ENCODE measurements at places on chromosomes 13 and 19.

DNA sequence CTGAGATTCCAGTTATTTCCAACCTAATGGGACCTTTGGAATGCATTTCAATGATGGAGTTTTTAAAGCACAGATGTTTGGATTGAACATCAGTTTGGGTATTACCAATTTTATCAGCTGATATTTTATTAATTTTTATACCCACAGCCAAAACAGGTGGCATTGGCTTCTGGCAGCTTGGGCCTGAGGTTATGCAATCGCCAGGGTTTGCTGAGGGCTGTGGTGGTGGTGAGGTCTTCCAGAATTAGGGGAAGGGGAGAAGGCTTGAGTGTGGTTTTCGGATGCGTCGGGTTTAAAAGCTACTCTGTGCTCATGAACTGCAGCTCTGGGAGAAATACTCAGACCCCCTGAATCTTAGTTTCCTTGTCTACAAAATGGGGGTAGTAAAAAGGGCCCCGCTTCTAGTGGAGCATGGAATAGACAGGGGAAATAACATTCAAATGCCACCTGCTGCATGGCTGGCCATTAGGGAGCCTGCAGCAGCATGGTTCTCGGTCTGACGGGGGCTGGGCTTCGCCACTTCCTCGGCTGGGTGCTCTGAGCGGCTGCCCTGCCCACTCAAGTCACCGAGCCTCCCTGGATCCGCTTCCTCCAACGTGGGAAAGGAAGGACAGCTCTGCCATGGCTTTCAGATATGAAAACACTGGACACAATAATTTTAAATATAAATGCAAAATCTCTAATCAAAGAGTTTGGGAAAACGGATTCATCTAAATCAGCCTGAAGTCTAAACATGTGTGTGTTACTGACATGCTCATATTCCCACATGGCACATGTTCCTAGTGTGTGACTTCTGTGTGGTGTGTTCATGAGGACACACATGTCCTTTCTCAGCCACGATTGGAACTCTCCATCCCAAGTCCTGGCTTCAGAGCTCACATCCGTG is 35.2 kb downstream of the ADPRHL1 start:
- DNase-seq, result no peak

DNA sequence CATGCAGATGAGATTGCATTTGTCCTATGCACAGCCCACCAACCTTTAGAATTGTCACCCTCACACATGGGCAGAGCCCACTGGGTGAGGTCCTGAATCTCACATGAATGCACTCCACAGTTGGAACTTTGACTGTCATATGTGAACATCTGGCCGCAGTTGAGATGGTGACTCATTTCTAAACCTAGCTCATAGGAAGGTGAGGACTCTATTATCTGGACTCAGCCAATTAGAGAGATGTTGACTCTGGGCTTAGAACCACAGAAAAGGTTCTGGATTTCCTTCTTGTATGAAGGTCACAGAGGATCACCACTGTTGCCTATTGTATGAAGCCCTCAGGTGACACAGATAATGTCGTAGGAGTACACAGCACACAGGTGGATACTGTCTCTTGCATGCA is 25.6 kb upstream of the ZNF681 start:
- no peak for DNase-seq

GRCh38 chr13:21879263-21879914 is 208.5 kb downstream of the FGF9 start:
- no peak for DNase-seq

DNA sequence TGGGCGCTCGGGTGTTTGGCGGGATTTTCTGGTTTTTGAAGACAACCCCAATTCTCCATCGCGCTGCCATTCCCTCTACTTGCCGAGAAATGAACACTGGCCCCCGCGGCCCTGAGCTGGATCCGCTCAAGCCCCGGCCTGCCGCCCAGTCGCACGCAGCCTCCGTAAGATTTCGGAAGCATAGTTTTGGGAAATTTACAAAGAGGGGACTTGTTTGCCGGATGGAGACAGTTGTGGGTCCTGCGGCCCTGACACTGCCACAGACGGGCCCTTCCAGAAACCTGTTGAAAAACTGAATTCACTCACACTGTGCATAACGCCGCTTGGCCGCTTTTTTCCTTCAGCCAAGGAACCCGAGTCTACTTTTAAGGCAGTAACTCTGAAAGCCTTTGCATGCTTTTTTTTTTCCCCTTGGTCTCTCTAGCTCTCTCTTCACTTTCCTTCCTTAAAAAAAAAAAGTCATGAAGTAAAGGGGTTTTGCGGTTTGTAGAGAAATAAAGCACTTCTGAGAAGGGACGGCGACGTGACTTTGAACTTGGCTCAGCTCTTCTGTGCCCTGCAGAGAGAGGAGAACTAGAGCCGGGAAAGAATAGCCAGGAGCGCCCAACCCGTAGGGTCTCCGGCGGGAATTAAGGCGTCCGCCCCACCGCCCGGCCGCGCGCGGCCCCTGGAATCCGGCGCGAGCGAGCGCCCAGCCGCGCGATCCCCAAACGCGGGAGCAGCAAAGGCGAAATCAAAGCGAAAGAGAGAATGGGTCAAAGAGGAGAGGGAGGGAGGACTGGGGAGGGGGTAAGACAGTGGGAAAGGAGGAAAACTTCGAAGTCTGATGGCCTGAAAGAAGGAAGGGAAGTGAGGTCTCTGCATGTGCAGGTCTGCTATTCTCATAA is 3.4 kb upstream of the ZIC2 start:
- DNase-seq, result no peak

DNA sequence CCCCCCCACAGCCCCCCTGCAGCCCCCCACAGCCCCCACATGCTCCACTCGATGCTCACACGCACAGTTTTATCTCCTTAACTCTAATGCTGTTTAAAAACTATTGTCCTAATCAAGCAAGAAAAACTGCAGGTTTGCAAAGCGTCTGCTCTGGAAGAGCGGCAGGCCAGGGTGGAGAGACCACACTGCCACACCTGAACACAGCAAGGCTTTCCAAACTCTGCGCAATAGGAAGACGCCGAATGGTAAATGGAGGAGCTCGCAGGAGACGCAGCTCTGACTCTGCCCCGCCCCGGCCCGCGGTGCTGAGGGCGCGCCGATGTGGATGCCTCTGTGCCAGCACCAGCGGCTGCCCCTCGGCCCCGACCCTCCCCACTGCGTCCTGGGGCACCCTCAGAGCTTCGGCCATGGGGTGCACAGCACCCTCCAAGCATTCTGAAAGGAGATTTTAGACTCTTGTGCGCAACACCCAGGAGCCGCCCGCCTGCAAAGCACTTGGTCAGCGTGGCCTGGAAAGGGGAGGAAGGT is 32.4 kb downstream of the RASA3 start:
- DNase-seq, result no peak

DNA sequence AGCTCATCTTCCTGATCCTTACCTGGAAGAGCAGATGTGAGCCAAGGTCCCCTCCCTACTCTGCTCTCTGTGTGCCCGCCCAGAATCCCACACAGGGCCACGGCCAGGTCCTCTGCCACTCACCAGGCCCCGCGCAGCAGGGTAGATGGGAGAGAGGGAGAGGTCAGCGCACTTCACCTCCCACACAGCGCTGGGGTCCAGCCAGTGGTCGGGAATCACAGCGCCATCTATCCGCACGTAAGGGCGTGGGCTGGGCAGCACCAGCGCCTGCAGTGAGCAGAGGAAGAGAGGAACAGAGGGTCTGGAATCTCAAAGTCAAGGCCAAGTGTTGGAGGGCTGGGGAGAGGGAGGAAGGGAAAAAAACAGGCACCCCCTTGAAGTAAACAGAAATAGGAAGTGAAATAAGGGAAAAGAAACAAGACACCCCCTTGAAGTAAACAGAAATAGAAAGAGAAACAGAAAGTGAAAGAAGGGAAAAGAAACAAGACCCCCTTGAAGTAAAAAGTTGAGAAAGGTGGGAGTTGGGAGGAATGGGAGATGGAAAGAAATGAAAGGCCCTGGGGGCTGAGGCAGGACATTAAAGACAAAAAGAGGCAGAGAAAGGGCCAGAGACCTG is 7.0 kb upstream of the PLA2G4C start:
- DNase-seq, result no peak

- DNase-seq, result no peak
Observed at GRCh38 chr13:21137696-21138095, 38.7 kb downstream of the SKA3 start.

DNA sequence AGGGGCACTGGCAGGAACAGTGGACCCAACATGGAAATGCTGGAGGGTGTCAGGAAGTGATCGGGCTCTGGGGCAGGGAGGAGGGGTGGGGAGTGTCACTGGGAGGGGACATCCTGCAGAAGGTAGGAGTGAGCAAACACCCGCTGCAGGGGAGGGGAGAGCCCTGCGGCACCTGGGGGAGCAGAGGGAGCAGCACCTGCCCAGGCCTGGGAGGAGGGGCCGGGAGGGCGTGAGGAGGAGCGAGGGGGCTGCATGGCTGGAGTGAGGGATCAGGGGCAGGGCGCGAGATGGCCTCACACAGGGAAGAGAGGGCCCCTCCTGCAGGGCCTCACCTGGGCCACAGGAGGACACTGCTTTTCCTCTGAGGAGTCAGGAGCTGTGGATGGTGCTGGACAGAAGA is 4.1 kb downstream of the KLK2 start:
- no peak for DNase-seq

DNA sequence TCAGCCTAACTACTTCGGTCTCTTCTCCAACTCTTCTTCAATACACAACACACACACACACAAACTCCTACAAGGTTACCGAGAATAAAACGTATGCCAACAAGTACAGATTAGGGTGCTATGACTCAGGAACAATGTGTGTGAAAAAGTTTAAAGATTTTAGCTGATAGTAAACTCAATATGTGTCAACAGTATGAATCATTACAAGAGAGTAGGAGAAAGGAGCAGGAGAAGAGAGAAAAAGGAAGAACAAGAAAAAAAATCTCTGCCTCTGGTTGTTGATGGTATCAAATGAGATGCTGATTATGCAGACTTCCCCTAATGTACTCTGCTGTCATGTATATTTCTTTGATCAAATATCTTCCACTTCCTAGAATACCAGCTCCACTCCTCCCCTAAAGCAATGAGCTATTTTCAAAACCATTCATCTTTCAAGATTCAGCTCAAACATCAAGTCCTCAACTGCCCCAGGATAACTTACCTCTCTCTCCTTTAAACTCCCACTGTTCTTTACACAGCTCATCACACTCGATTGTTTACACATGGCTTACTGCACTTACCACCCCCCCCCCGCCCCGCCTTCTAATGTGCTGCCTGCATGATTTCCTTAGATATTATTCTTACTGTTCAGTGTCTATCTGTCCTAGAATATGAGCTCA is 95.6 kb downstream of the FAM216B start:
- no peak for DNase-seq

DNA sequence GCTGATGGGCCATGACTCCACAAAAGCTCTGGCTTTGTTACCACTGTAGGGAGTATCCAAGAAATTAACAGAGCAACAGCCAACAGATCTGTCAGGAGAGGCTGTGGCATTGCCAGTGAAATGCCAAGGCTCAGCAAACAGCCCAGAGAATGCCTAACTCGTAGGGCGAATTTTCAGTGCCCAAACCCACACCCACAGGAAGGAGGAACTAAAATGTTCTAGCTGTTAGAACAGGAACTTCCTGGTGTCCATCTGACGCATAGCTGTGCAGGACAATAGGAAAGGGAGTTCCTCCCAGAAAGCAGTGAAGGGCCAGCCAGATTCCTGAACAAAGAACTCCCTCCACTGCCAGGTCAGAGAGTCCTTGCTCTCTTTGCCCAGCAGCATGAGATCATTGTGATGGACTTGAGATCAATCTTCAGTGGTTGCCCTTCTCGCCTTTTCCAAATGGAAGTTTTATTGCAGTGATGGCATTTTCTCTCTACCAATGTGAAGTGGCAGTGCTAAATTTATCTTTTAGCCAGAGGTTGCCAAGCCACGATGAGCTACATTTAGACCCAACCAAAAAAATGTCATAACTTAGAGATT is 224.2 kb upstream of the STARD13 start:
- DNase-seq, result no peak

- no peak for DNase-seq
Observed at GRCh38 chr13:78562237-78562889, 41.0 kb downstream of the POU4F1 start.

DNA sequence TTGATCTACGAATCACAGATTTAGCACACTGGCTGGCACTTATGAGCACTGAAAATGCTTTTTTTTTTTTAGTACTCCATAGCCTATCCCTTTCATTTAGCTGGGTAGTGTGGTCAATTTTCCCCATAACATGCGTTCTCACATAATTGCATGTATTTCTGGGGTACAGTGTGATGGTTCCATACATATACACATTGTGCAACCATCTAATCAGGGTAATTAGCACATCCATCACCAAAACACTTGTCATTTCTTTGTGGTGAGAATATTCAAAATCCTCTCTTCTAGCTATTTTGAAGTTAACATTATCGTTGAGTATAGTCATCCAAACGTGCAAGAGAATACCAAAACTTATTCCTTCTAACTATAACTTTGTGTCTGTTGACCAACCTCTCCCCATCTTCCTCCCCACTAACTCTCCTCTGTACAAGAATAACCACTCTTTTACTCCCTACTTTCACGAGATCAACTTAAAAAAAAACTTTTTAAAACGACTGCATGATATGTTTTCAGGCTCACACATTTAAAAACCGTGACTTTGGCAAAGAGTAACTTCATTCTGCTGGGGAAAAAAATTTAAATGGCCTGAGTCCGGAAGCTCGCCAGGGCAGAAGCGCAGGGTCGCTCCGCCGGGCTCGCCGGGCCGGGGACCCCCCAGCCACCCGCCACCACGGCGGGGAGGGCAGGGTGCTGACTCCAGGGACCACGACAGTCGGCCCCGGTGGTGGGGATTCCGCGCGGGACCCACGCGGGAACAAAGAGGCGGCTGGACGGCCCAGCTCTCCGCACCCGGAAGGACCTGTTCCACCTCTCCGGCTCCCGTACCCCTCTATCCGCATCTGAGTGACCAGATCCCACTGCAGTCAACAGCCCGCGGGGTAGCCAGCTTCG is 868 bp upstream of the UBAC2 start:
- DNase-seq, result no peak

- peak; percentile 34 for DNase-seq
Observed at GRCh38 chr13:48126944-48127830, 32.3 kb upstream of the MED4 start.

DNA sequence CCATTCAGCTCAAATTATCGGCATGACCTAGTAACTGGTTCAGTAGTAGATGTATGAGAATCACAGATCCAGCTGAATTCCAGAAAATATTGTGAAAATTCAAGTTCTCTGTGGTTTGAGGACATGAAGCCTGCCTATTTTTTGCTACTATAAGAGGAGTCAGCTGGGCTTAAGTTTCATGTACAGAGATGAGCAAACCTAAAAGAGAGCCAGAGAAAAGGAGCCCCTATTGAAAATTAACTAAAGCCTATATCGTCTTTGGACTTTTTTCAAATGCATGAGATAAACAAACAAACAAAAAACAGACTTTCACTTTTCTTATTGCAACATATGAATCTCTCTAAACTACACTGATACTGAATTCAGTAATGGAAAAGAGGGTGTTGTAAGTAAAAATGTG is 106.8 kb upstream of the SPRY2 start:
- DNase-seq, result no peak
